ENCODE measurements at places on chromosomes 7 and 10. TPM values are rescaled to one million over a fixed set of nuclear protein-coding genes. Genes with fewer than 3 reads are reported as not detected.

FAM107B gene
- total RNA-seq = 33.5 TPM

RAMP3 gene
- not detected for total RNA-seq

XRCC2 gene
- 3.2 TPM for total RNA-seq

ITPRID1 gene
- not detected for total RNA-seq

GNG11 gene
- 14.8 TPM for total RNA-seq

CADPS2 gene
- total RNA-seq = 8.8 TPM

HTRA1 gene
- 110 TPM for total RNA-seq

C10orf95 gene
- total RNA-seq = 3.2 TPM

GPR85 gene
- total RNA-seq = not detected

RBP3 gene
- total RNA-seq = not detected

SNX10 gene
- 27.9 TPM for total RNA-seq

PNLIPRP2 gene
- total RNA-seq = not detected

HKDC1 gene
- 126 TPM for total RNA-seq

NRP1 gene
- 81.2 TPM for total RNA-seq

BICC1 gene
- 64.6 TPM for total RNA-seq

ADAMTS14 gene
- 1.6 TPM for total RNA-seq

Measured in kidney epithelial cell (primary cell).